Activated effector memory CD4-positive, alpha-beta T cell treated with Interleukin-2 at 50 U/mL for 16 hours (primary cell): ENCODE measurements at places on chromosomes 16 and 17.

GRCh38 chr17:82300228-82300627 is 17.2 kb downstream of the CD7 start:
- DNase-seq: no peak

DNA sequence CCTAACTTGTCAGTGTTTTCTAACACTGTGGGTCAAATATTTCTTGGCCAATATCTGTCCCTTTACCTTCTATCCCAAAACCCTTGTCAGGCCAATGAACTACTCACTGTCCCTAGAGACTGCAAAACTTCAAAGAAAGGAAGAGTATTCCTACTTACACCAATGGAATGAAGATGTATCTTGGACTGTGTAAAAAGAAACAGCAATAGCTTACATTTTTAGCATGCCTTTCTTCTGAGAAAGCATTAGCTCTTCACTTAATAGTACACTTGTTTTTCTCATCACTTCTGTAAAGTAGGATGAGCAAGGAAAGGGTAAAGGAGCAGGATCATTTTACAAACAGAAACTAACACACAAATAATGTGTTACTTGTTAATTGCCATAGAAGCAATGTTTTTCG is 73.9 kb downstream of the STH start:
- DNase-seq: no peak

DNA sequence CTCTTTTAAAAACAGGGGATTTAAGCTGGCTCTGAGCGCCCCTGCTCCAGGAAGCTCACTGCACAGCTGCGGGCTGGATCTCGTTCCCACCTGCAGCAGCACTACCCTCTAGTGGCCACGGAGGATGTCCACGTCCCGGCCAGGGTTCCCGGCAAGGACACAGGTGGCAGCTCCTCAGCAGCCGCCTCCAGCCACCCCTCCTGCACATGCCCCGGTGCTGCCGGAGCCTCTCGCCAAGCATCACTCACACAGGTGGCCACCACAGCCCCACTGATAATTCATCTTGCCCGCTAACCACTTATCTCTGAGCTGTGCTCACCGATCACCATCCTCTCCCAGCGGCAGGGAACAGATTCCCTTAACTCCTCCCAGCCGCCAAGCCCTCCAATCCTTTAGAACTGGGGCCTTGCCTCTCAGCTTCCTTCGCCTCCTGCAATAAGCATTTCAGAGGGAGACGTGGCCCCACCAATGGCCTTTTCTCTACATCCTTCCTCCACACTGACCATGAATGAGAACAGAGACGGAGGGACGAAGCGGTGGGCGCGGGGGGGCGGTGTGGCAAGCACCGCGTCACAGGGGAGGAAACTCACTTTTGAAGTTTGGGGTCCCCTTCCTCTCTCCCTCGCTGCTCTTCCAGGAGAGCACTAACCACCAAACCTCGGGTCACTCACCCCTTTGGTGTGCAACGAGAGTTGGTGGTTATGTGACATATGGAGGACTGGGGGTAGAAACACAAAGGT is 222.1 kb downstream of the RBFOX3 start:
- no peak for DNase-seq

DNA sequence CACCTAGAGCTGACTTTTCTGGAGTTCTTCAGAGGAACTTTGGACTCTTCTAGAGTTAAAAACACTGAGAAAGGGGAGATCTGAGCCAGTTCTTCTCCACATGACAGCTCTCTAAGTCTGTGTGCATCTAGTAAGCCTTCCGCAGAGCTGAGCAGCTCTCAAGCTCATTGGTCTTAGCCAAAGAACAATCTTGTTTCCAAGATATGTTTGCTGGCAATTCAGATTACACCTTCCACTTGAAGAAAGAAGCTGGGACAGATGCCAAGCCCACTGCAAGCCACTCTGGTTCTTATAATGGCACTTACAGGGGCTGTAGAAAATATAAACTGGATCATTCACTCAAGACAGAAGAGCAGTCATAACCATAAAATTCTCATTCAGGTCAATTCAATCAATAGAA is 134.1 kb upstream of the TOX3 start:
- no peak for DNase-seq

- no peak for DNase-seq
Measured at GRCh38 chr16:87515475-87516330, 22.9 kb upstream of the ZCCHC14 start.

DNA sequence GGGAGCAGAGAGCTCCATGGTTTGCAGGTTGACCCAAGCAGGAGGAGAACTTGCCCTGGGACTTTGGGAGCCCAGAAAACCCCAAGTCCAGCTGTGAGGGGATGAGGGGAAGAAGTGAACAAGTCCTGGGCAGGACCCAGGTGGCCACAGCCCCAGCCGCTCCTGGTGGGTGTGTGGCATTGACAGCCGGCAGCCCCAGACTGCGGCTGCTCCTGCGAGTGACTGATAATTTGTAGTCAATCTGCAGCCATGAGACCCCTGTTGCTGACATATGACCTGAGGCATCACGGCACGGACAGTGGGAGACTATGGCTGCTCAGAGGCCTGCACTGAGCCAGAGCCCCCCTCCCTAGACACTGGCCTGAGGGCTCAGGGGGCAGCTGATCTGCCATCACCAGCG is 66.4 kb downstream of the PRMT7 start:
- DNase-seq: no peak

- DNase-seq: no peak
Measured at GRCh38 chr16:66131156-66131807, 235.2 kb upstream of the CDH5 start.

GRCh38 chr16:29988346-29989075 is 6.9 kb downstream of the HIRIP3 start:
- no peak for DNase-seq
